ENCODE measurements at places on chromosomes 2 and 18.

- H3K27ac ChIP-seq, result no peak overlapping the region
- H3K27me3 ChIP-seq, result no peaks in the 10 kb centered on the region
- no peak overlapping the region for H3K4me3 ChIP-seq
- H3K36me3 ChIP-seq, result peaks cover 53% of the 10 kb centered on the region
Measured at GRCh38 chr2:113200236-113200635, 26.5 kb downstream of the PSD4 start.

DNA sequence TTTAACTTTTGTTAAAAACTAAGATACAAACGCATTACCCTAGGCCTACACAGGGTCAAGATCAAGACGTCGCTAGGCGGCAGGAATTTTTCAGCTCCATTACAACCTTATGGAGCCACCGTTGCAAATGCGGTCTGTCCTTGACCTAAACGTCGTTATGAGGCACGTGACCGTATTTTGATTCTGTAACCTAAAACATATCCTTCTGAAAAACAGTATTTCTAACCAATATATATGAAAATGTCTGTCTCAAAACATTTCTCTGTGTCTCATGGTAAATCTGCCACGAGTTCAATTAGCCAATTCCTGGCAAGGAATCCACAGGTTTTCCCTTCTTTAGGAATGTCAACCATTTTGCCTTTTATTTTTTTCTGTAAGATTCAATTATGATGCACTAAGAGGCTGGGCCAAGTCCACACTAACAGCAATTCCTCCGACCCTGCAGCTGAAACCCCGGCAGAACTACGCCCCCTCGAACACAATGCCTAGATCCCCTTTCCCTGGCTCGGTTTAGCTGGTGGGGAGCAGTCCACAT lies 1.7 kb downstream of the RTN4 start:
- H3K4me3 ChIP-seq, result peak overlapping the region; percentile 94
- H3K27me3 ChIP-seq, result no peaks in the 10 kb centered on the region
- no peaks in the 10 kb centered on the region for H3K36me3 ChIP-seq

DNA sequence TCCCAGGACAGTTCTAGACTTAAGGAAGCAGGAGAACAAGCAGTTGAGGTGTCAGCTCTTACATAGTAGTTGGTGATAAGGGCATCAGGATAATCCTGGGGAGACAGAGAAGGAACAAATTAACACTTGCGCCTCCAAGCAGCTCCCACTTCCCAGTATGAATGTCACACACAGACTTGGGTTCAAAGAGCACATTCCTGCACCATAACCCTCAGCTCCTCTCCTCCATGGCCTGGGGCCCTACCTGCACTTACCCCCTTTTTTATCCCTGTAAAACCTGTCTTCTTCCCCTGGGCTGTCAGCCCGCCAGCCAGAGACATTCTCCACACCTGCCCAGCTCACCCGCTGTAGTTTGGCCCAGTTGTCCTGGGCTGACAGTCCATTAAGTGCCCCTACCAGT lies 3.9 kb upstream of the UCN start:
- H3K4me1 ChIP-seq, result no peaks in the 10 kb centered on the region
- H3K36me3 ChIP-seq, result peaks cover 8% of the 10 kb centered on the region
- H3K4me3 ChIP-seq, result no peak overlapping the region
- DNase-seq, result no peak
- H3K27ac ChIP-seq, result no peak overlapping the region

- peaks cover 8% of the 10 kb centered on the region for H3K36me3 ChIP-seq
- DNase-seq, result peak; percentile 60
- no peaks in the 10 kb centered on the region for H3K27me3 ChIP-seq
- peak overlapping the region; percentile 99 for H3K27ac ChIP-seq
- H3K4me1 ChIP-seq, result peaks cover 52% of the 10 kb centered on the region
Measured at GRCh38 chr2:70084973-70085710, 2.1 kb upstream of the PCBP1 start.

DNA sequence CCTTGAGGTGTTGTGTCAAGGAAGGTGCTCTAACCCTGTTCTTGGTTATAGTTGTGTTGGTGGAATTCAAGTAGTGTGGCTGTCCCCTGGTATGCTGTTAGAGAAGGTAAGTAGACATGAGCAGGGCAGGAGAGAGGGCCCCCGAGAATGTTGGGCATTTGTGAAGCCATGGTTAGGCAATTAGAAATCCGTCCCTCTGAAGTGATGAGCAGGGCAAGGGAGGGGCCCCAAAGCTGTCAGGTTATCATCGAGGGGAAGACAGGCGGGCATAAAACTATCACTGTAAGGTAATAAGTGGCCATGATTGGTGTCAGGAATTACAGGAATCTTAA lies 5.2 kb downstream of the XRCC5 start:
- no peak overlapping the region for H3K4me3 ChIP-seq
- no peaks in the 10 kb centered on the region for H3K27me3 ChIP-seq
- peaks cover 63% of the 10 kb centered on the region for H3K36me3 ChIP-seq
- H3K27ac ChIP-seq, result no peak overlapping the region
- no peak for DNase-seq
- H3K4me1 ChIP-seq, result peaks cover 92% of the 10 kb centered on the region

GRCh38 chr2:205934443-205934842 lies 151.5 kb downstream of the INO80D start:
- no peak for DNase-seq
- H3K4me3 ChIP-seq, result no peak overlapping the region
- no peak overlapping the region for H3K27ac ChIP-seq
- H3K36me3 ChIP-seq, result no peaks in the 10 kb centered on the region
- no peaks in the 10 kb centered on the region for H3K4me1 ChIP-seq
- no peaks in the 10 kb centered on the region for H3K27me3 ChIP-seq

- no peak for DNase-seq
- no peak overlapping the region for H3K4me3 ChIP-seq
- H3K4me1 ChIP-seq, result no peaks in the 10 kb centered on the region
- H3K27ac ChIP-seq, result no peak overlapping the region
- H3K27me3 ChIP-seq, result no peaks in the 10 kb centered on the region
Measured at GRCh38 chr18:67926929-67927864, 410.7 kb upstream of the DSEL start.

DNA sequence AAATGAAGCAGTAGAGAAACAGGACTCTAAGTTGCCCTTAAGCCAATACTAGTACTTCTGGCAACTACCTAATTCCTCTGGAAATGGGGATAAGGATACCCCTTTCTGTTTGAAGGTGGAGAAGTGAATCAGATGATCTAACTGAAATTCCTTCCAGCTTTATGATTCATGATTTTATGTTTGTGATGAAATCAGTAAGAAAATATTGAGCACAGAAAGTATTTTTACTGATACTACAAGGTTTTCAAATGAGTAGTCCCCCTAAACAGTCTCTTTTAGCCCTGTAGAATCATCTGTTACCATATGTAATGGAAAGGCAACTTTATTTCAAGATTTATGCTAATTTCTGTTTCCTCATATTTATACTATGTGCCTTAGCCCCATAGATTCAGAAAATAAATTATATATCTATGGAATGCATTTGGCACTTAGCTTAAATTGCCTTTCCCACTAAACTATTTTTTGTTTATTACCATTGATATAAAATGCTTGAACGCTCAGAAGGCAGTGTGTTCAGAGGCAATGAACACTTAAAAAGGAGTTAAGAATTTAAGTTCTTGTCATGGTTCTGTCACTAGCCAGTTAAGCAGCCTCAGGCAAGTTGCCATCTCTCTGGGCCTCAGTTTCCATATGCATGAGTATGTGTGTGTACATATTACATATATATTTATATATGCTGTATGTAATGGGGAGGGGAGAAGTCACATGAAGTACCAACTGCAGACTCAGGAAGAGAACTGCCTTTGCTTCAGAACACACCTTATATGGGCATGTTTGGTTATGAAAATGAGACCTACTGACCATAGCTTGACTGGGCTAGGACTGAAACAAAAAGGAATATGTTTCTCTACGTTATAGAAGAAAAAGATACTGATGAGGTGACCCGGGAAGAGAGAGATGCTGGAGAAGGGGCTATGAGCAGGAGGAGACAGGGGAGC lies 97.7 kb downstream of the CDC42EP3 start:
- H3K27ac ChIP-seq, result no peak overlapping the region
- H3K36me3 ChIP-seq, result no peaks in the 10 kb centered on the region
- no peaks in the 10 kb centered on the region for H3K27me3 ChIP-seq
- H3K4me1 ChIP-seq, result peaks cover 6% of the 10 kb centered on the region
- H3K4me3 ChIP-seq, result no peak overlapping the region
- no peak for DNase-seq

DNA sequence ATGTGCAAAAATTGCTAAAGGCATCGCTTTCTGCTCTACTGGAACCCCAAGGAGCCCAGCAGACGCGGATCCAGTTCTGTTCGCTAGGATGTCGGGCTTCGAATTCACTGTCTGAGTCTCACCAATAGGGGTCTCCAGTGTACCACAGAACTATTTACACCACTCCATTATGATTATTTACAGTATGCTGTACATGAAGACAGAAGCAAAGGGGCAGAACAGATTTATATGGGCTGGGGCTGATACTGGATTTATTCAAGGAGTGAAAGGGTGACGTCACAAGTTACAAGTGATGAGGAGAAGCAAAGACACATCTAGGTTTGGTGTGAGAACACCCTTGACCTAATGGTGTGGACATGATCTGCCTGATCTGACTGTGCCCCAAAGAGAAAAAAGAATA lies 185.3 kb upstream of the ATP5MC3 start:
- H3K36me3 ChIP-seq, result no peaks in the 10 kb centered on the region
- H3K4me1 ChIP-seq, result no peaks in the 10 kb centered on the region
- H3K4me3 ChIP-seq, result no peak overlapping the region

DNA sequence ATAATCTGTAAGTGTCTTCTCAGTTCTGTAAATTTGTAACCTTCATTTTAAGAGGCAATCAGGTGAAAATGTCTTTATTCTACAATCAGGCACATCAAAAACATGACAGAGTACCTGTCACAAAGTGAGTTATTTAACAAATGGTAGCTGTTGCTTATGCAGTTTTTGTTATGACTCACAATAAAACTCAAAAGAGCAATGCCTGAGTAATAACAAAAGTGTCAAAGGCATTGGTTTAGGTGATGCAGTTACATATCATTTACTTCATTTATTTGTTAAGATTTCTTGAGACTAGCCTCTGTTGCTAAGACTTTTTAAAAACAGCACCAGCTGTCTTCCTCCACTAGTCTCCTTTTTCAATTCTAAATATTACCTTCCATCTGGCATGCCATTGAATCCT lies 177.8 kb downstream of the KIAA1328 start:
- H3K4me1 ChIP-seq, result no peaks in the 10 kb centered on the region
- no peak for DNase-seq
- no peaks in the 10 kb centered on the region for H3K36me3 ChIP-seq
- H3K27me3 ChIP-seq, result no peaks in the 10 kb centered on the region

DNA sequence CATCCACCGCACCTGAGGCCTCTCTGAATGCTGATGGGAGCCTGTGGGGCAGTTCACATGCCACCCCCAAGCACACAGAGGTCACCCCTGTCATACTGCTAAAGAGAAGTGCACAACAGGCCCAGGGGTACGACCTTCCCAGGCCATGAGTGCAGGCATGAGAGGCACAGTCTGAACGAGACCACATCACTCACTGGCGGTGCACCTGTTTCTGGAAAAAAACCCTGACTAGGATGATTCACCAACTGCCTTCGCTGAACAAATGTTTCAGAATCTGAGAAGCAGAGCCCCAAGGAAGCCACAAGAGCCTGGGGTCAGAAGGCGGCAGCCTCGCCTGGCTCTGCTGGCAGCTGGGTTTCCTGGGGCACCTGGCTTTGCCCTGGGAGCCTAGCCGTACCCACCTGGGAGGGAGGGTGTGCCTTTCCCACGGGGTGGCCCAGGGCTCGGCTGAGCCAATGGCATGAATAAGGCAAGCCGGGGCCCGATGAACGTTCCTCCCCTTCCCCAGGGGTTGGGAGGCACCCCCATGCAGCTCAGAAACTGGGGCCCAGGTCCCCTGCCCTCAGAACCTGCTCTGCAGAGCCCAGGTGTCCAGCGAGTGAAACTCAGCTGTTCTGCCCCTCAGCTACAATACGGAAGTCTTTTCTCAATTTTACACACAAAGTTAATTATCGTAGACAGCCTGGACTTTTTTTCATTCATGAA lies 73.8 kb downstream of the HDAC4 start:
- DNase-seq, result peak; percentile 26
- H3K27ac ChIP-seq, result no peak overlapping the region
- H3K36me3 ChIP-seq, result no peaks in the 10 kb centered on the region
- no peak overlapping the region for H3K4me3 ChIP-seq
- H3K4me1 ChIP-seq, result peaks cover 56% of the 10 kb centered on the region

- H3K4me3 ChIP-seq, result no peak overlapping the region
- DNase-seq, result no peak
- peaks cover 13% of the 10 kb centered on the region for H3K27me3 ChIP-seq
- H3K27ac ChIP-seq, result no peak overlapping the region
- H3K4me1 ChIP-seq, result no peaks in the 10 kb centered on the region
- H3K36me3 ChIP-seq, result no peaks in the 10 kb centered on the region
Measured at GRCh38 chr18:46338205-46338604, 234.0 kb downstream of the HAUS1 start.

DNA sequence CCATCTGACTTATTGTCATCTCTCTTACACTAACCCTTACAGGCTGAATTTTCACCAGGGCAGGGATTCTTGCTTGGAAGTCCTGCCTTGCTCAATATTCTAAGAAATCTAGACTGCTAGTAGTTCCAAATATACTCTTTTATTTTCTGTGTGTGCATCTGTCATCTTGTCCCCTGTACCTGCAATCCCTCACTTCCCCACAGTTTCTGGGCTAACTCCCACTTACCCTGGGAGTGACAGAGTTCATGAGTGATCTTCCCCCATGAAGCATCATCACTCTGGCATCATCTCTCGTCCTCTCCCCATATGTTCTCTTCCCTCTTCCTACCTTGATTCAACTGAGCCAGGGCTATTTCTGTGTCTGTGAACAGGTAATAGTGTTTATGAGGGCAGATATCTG lies 35.7 kb downstream of the HNMT start:
- DNase-seq, result no peak
- H3K27ac ChIP-seq, result no peak overlapping the region

GRCh38 chr2:233112329-233112728 lies 52.2 kb downstream of the INPP5D start:
- H3K27ac ChIP-seq, result no peak overlapping the region
- no peaks in the 10 kb centered on the region for H3K27me3 ChIP-seq
- no peak for DNase-seq
- H3K36me3 ChIP-seq, result no peaks in the 10 kb centered on the region

- no peaks in the 10 kb centered on the region for H3K27me3 ChIP-seq
- no peak overlapping the region for H3K4me3 ChIP-seq
- H3K36me3 ChIP-seq, result no peaks in the 10 kb centered on the region
Measured at GRCh38 chr2:74602586-74603281, 45.4 kb downstream of the M1AP start.

DNA sequence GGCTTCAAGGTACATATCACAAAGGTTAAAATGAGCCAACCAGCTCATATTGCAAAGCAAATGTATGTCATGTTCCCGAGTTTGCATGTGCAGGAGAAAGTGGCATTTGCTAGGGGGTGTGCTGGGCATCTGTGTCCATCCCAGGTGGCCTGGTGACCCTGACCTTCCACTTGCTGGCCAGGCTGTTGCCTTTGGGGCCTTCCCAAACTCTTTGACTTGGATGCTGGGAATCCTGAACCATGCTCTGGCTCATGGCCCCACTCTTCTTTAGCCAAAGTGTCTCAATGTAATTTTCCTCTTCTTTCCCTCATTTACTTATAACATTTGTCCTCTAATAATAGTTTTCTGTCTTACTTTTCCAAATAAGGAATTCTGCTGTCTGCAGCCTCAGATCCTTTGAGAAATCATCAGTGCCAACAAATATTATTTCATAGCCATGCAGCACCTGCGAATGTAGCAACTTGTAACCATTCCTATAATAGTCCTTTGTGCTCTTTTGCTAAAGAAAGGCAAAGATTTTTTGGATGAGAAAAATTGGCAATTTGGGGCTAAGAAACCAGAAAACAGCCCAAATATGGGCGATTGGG lies 64.2 kb downstream of the MTCL1 start:
- no peak overlapping the region for H3K4me3 ChIP-seq
- no peak for DNase-seq
- no peaks in the 10 kb centered on the region for H3K36me3 ChIP-seq
- no peaks in the 10 kb centered on the region for H3K4me1 ChIP-seq
